Non-pigmented ciliary epithelial cell (primary cell): ENCODE measurements at places on chromosomes 16 and 17.

DNA sequence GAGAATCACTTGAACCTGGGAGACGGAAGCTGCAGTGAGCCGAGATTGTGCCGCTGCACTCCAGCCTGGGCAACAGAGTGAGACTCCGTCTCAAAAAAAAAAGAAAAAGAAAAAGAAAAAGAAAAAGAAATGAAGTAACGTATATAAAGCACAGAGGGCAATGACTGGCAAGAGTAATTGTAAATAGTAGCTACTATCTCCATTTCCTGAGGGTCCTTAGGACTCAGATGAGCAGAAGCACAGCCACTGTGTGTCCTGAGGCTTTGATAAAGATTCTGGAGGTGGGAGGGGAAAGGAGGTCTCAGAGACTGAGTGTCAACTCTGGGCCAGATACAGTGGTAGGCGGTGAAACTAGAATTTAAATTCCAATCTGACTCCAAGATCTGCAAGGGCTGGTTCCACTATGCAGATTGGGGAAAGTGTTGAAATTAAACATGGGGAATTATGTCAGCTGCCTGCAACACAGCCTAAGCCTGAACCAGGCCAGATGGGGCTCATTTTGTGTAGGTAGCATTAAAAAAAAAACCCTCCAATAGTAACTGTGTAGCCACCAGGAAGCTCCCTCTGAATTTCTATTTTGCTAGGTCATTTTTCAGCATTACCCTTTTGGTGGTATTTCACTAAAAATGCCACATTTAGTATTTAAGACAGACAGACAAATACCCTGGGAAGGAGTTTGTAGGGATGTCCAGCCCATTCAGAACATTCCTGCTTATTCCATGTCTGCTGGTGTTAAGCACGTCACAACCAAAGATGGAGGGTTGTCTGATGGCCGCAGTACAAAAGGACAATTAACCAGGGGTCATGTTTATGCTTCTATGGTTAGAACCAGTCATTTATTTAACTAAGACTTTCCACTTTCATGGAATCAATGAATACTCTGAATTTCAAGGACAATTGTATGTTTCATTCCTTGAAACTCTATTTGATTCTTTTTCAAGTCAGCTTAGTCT lies 46.1 kb downstream of the TBX4 start:
- no peak for DNase-seq

GRCh38 chr17:11880714-11881113 lies 116.6 kb downstream of the ZNF18 start:
- DNase-seq: no peak

- DNase-seq: no peak
These were observed 85.0 kb downstream of the PMP22 start for GRCh38 chr17:15180121-15180561.

DNA sequence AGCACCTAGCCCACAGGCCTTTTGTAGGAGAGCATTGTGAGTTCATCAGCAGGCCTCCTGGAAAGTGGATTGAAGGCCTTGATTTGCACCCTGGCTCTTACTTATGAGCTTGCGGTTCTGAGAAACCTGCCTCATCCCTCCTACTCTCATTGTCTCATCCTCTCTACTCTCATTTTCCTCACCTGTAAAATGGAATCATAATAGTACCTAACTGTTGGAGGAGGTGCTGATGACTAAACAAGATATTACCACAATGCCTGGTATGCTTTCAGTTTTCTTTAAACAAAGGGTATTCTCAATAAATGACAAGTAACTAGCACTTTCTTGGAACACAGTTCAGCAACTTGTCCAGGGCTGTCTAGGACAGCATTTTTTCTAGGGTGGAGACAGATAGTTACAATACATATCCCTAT lies 243.1 kb upstream of the MAF start:
- no peak for DNase-seq

GRCh38 chr17:31444026-31444425 lies 52.6 kb downstream of the RAB11FIP4 start:
- DNase-seq: no peak

- DNase-seq: no peak
These were observed 1583.6 kb downstream of the CDH8 start for GRCh38 chr16:60452646-60453045.

- no peak for DNase-seq
These were observed 26.2 kb upstream of the TXNDC11 start for GRCh38 chr16:11768849-11769248.

DNA sequence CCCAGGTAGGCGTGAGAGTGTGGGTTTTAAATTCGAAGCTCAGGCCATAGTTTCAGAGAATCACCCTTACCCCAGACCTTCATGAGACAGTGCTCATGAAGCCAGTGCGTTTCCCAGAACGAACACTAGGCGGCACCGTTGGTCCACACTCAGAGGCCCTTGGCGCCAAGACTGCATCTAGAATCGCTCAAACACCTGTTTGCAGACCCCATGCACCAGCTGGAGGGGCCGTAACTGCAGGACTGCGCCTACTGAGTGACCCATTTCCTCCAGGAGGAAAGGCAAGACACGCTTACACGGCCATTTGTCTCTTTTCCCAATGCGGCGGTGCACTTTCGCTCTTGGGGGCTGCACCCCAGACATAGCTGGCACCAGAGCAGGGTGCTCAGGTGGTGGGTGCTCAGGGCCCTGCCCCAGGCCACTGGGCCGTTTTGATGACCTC lies 34.0 kb downstream of the ADGRG5 start:
- peak; percentile 26 for DNase-seq

DNA sequence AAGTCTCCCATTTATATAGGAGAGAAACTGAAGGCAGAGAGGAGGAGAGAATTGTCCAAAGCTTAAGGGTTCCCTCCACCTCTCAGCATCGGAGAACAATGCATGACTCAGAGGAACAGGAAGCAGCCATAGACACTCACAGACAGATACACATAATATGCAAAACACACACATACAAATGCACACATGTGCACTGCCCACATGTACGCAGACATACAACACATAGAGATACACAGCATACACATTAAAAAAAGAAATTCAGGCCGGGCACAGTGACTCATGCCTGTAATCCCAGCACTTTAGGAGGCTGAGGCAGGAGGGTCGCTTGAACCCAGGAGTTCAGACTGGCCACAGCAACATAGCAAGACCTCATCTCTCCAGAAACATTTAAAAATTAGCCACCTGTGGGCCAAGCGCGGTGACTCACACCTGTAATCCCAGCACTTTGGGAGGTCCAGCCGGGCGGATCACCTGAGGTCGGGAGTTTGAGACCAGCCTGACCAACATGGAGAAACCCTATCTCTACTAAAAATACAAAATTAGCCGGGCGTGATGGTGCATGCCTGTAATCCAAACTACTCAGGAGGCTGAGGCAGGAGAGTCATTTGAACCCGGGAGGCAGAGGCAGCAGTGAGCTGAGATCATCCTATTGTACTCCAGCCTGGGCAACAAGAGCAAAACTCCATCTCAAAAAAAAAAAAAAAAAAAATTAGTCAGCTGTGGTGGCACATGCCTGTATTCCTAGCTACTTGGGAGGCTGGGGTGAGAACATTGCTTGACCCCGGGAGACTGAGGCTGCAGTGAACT lies 11.3 kb downstream of the ERAL1 start:
- no peak for DNase-seq

GRCh38 chr16:88279998-88280397 lies 102.8 kb upstream of the ZNF469 start:
- DNase-seq: no peak

DNA sequence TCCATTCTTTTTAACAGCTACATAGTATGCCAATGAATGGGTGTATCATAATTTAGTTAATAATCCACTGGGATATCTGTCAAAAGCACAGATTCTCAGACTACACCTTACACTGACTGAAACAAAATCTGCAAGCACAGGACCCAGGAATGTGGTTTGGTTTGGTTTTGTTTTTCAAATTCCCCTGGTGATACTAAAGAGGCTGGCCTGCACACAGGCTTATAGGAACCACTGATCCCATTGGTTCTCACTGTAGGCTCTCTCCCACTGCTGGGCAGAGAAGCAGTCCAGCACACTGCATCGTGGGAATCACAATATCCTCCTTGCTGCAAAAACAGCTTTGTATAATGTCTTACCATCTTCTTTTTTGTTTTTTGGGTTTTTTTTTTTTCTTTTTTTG lies 67.1 kb downstream of the TEX14 start:
- no peak for DNase-seq

- DNase-seq: no peak
These were observed 419 bp downstream of the GLIS2 start for GRCh38 chr16:4316108-4316863.

DNA sequence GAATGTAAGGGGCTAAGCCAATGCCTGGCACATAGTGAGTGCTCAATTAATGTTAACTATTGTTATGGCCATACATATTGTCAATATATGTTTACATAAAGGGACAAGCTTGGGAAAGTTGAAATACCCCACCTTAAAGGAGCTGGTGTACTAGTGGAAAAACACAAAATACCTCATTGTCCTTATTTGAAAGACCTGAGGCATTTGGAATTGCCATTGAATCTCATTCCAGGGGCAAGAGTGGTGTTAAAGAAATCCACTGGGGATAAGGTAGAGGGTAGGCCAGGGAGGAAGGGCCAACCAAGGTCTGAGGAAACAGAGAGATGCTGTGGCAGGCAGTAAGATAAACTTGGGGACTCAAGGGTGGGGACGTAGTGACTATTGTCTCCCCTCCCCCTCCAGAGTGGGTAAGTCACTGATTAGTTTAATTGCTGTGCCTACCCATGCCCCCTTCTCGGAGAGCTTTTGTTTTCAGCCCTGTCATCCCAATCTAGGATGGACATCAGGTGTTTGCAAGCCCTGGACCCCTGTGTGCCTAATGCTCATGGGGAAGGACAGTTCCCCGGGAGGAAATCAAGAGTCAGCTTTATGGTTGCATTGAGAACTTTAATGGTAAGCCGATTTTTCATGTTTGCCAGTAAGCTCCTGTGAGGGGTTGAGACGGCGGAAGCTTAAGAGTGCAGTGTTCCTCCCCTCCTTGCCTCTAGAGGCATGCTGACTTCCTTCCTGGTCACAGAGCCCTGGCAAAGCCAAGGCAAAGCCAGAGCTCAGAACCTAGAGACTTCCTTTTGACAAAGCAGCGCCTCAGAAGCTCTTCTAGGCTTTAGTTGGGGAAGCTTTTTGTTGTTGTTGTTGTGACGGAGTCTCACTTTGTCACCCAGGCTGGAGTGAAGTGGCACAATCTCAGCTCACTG lies 2.5 kb upstream of the HEATR9 start:
- DNase-seq: no peak

DNA sequence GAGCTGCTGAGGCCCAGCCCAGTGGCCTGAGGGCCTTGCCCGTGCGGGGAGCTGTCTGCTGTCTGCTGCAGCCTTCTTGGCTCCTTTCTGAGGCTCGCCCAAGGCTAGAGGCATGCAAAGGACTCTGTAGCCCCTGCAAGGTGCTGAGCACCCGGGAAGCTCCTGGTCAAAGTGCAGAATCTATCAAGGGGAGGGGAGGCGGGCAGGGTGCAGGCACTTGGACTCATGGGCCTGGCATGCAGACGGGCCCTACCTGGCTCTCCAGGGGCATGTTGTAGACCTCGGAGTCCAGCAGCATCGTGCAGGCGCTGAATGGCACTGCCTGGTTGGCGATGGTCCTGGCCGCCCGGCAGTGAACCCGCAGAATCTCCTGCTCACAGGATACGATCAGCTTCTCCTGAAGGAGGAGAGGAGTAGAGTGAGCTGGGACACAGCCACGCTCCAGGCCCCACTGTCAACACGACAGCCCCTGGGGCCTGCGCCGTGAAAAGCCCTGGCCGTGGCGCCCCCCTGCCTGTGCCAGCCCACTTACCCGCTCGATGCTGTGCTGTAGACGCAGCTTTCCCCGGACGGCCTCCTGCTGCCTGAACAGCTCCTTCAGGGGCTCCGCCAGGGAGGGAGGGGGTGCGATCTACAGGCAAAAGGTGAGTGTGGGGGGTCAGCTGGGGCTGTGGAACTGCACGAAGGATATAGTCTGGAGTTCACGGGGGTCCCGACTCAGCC lies 57.2 kb downstream of the ZNF778 start:
- no peak for DNase-seq

DNA sequence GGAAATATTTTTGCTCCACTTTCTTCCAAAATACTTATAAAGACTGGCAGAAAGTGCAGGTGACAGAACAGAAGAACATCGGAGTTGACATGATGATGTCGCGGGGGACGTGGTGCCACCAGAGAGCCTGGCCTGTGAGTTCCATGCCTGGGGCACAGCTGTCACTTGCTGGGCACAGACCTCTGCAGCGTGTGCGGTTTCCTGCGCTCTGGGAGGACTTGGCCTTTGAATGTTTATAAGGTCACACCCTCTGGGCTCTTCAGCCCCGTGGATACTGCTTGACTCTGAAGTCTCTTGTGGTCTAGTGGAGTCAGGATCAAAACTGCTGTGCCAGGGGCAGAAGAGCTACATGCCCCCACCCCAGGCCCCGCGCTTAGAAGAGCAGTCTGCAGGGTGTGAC lies 357.9 kb downstream of the SLC39A11 start:
- no peak for DNase-seq

GRCh38 chr17:49187301-49187700 lies 23.1 kb downstream of the GNGT2 start:
- no peak for DNase-seq

GRCh38 chr17:80991645-80992076 lies at the start of gene CHMP6:
CHMP6 (plus strand) TSS chr17:80991841; CDS start chr17:80991919, 78 bp downstream.
- no peak for DNase-seq

GRCh38 chr16:57072616-57073275 lies 19.6 kb upstream of the CPNE2 start:
- no peak for DNase-seq

- DNase-seq: no peak
These were observed 92.6 kb downstream of the KANSL1 start for GRCh38 chr17:46100590-46100989.

- DNase-seq: no peak
These were observed 8.7 kb downstream of the VASN start for GRCh38 chr16:4380119-4381063.

DNA sequence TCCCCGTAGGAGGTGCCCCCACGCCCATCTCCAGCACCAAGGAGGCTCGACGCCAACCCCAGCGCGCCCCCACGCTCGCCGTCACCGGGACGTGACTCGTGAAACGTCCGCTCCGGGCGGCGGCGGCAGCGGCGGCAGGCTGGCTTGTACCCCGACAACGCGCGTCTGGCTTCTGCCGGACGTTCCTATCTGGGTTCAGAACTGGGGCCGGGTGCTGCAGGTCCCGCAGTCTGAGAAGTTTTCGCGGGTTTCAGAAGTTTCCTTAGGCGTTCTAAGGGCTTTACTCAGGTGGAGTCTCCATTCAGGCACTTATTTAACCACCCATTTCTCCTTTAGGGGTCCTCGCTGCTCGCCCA lies 672 bp upstream of the ALKBH5 start:
- DNase-seq: no peak
